ENCODE measurements at places on chromosomes 1 and 21. TPM values are rescaled to one million over a fixed set of nuclear protein-coding genes. Genes with fewer than 3 reads are reported as not detected.

TNFAIP8L2 gene
- 16.8 TPM for total RNA-seq

LCK gene
- total RNA-seq = 140 TPM

MFSD2A gene
- 41.4 TPM for total RNA-seq

FCRL2 gene
- not detected for total RNA-seq

FCRL1 gene
- not detected for total RNA-seq

RGS1 gene
- total RNA-seq = 143 TPM

TINAGL1 gene
- not detected for total RNA-seq

AMY1C gene
- not detected for total RNA-seq

ARHGAP30 gene
- 250 TPM for total RNA-seq

ICOSLG gene
- total RNA-seq = 0.56 TPM

RAB7B gene
- total RNA-seq = not detected

DIO1 gene
- total RNA-seq = not detected

DNA sequence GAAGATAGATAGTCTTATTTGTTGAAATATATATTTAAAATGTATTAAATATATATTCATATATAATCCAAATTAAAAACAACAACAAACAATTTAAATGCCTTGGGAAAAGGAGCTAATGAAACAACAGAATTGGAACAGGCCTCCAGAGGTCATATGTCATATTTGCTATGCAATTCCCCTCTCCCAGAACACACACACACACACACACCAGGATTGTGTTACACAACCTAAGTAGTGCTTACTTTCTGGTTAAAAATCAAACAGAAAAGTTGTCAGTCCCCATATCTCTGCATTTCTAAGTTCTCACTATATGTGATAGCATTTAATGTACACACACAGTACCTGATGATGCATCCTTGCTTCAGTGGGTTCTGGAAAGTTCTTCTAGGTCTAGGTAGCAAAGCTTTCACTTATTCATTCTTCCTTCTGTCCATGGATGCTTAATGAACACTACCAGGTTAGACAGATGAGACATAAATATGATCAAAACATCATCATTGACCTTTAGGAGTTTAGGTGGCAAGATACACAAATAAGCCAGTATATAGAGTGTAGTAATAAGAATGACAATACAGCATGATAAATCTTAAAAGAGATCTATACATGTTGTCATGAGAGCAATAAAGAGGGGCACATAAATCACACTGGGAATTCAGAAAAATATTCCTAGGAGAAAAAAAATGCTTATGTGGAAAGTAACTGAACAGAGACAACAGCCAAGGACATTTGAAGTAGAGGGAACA, 662.8 kb downstream of the PTPRC start:
- no peak for DNase-seq
- H3K4me3 ChIP-seq = no peak overlapping the region
- H3K4me1 ChIP-seq = no peaks in the 10 kb centered on the region
- no peak overlapping the region for H3K27ac ChIP-seq
- H3K27me3 ChIP-seq = peaks cover 20% of the 10 kb centered on the region

GRCh38 chr1:24636661-24637357, 6.3 kb upstream of the SRRM1 start:
- no peak for DNase-seq
- no peak overlapping the region for H3K27ac ChIP-seq
- H3K36me3 ChIP-seq = no peaks in the 10 kb centered on the region
- H3K27me3 ChIP-seq = peaks cover 15% of the 10 kb centered on the region

- H3K27ac ChIP-seq = no peak overlapping the region
- no peak for DNase-seq
- no peaks in the 10 kb centered on the region for H3K27me3 ChIP-seq
Measured at GRCh38 chr1:55234016-55234415, 18.9 kb upstream of the USP24 start.

DNA sequence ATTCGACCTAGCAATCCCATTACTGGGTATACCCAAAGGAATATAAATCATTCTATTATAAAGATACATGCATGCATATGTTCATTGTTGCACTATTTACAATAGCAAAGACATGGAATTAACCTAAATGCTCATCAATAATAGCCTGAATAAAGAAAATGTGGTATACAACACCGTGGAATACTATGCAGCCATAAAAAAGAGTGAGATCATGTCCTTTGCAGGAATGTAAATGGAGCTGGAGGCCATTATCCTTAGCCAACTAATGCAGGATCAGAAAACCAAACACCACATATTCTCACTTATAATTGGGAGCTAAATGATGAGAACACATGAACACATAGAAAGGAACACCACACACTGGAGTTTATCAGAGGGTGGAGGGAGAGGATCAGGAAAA, 69.5 kb upstream of the TNR start:
- no peak overlapping the region for H3K4me3 ChIP-seq
- peaks cover 8% of the 10 kb centered on the region for H3K27me3 ChIP-seq
- H3K36me3 ChIP-seq = no peaks in the 10 kb centered on the region
- DNase-seq = no peak
- no peaks in the 10 kb centered on the region for H3K4me1 ChIP-seq

DNA sequence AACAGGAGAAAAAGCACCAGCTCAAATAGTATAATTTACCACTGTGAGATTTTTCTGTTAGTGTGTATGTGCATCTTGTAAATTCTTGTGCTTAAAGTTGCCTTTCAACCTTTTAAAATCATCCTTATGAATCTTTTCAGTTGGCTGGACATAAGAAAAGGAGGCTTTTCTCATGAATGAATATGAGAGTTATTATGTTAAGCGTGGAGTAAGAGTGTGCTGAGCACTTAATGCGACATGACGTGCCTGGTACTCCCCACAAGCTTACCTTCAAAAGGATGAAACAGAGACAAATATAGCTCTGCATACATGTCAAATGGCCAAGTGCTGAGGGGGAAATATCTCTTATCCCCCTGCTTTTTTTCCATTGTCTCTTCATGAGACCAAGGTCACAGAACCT, 85.3 kb upstream of the ADGRL2 start:
- no peak for DNase-seq
- H3K27ac ChIP-seq = no peak overlapping the region
- no peaks in the 10 kb centered on the region for H3K4me1 ChIP-seq
- no peak overlapping the region for H3K4me3 ChIP-seq

- peaks cover 59% of the 10 kb centered on the region for H3K4me1 ChIP-seq
- peak overlapping the region; percentile 88 for H3K4me3 ChIP-seq
- DNase-seq = no peak
- no peaks in the 10 kb centered on the region for H3K27me3 ChIP-seq
Measured at GRCh38 chr1:23745515-23745914, 2.2 kb downstream of the ELOA start.

DNA sequence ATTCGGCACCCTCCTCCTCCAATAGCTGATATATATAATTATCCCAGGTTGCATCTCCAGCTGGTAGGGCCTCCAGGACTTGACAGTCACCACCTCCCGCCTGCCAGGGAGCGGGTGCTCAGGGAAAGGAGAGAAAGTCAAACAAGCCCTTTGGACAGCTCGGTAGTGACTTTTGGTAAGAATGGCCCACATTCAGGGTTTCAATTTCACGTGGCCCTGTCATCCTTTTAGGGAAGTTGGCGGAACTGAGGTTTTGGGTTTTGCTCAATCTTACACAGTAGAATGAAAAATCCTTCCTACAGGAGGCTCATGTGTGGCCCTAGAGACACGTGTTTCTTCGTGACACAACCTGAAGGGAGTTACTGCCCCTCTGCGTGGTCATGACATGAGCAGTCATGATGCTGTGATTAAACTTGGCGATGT, 44.2 kb downstream of the CAPN8 start:
- no peak overlapping the region for H3K4me3 ChIP-seq
- H3K27ac ChIP-seq = no peak overlapping the region
- H3K4me1 ChIP-seq = no peaks in the 10 kb centered on the region
- no peak for DNase-seq

- H3K4me3 ChIP-seq = no peak overlapping the region
- H3K36me3 ChIP-seq = no peaks in the 10 kb centered on the region
- H3K27me3 ChIP-seq = no peaks in the 10 kb centered on the region
- no peak overlapping the region for H3K27ac ChIP-seq
Measured at GRCh38 chr1:3477241-3477995, 23.0 kb downstream of the ARHGEF16 start.

- H3K4me1 ChIP-seq = no peaks in the 10 kb centered on the region
- H3K27ac ChIP-seq = no peak overlapping the region
- H3K36me3 ChIP-seq = no peaks in the 10 kb centered on the region
- H3K27me3 ChIP-seq = peaks cover 12% of the 10 kb centered on the region
- no peak for DNase-seq
Measured at GRCh38 chr1:44464361-44464760, 59.3 kb downstream of the RNF220 start.

- H3K27me3 ChIP-seq = no peaks in the 10 kb centered on the region
- no peaks in the 10 kb centered on the region for H3K4me1 ChIP-seq
- no peak overlapping the region for H3K4me3 ChIP-seq
- peak overlapping the region; percentile 50 for H3K27ac ChIP-seq
Measured at GRCh38 chr1:10387677-10388386, 11.0 kb upstream of the PGD start.

DNA sequence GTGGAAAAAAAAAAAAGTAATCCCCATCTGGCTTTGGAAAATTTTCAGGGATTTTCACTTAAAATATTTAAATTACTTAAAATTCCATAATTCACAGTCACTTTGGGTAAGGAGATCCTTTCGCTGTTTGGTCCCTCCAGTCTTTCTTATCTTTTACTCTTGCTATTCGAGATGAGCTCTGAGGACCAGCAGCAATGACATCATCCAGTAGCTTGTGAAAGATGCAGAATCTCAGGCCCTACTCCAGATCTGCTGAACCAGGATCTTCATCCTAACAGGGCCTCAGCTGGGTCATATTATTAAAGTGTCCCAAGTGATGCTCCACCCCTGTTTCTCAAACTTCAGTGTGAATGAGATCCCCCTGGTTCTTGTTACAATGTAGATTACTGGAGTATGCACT, 46.9 kb upstream of the PLXNA2 start:
- peaks cover 14% of the 10 kb centered on the region for H3K4me1 ChIP-seq
- DNase-seq = no peak
- H3K4me3 ChIP-seq = no peak overlapping the region
- no peaks in the 10 kb centered on the region for H3K36me3 ChIP-seq

- H3K36me3 ChIP-seq = no peaks in the 10 kb centered on the region
- no peaks in the 10 kb centered on the region for H3K4me1 ChIP-seq
- H3K4me3 ChIP-seq = no peak overlapping the region
- H3K27me3 ChIP-seq = no peaks in the 10 kb centered on the region
- DNase-seq = no peak
Measured at GRCh38 chr1:10663678-10664035, 132.8 kb downstream of the CASZ1 start.

- no peaks in the 10 kb centered on the region for H3K27me3 ChIP-seq
- no peak overlapping the region for H3K27ac ChIP-seq
- no peaks in the 10 kb centered on the region for H3K36me3 ChIP-seq
- DNase-seq = no peak
Measured at GRCh38 chr21:20882462-20883407, 115.5 kb upstream of the NCAM2 start.

GRCh38 chr1:169550294-169550693, 36.0 kb downstream of the F5 start:
- H3K36me3 ChIP-seq = no peaks in the 10 kb centered on the region
- H3K27ac ChIP-seq = no peak overlapping the region
- H3K27me3 ChIP-seq = peaks cover 2% of the 10 kb centered on the region
- H3K4me1 ChIP-seq = no peaks in the 10 kb centered on the region

DNA sequence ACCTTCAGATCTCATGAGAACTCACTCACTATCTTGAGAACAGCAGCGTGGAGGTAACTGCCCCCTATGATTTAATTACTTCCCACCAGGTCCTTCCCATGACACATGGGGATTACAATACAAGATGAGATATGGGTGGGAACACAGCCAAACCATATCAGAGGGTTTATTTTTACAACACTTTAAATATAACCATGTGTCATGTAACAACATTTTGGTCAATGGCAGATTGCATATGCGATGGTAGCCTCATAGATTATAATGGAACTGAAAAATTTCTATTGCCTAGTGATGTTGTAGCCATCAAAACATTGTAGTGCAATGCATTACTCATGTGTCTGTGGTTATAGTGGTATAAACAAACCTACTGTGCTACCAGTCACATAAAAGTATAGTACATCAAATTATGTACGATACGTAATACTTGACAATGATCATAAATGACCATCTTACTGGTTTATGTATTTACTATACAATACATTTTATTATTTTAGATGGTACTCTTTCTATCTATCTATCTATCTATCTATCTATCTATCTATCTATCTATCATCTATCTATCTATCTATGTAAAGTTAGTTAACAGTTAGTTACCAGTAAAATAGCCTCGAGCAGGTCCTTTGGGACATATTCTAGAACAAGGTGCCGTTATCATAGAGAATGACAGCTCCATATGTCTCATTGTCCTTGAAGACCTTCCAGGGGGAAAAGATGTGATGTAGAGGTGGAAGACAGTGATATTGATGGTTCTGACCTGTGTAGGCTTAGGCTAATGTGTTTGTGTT, 12.6 kb upstream of the S100B start:
- no peaks in the 10 kb centered on the region for H3K27me3 ChIP-seq
- H3K4me1 ChIP-seq = peaks cover 41% of the 10 kb centered on the region
- no peaks in the 10 kb centered on the region for H3K36me3 ChIP-seq
- H3K4me3 ChIP-seq = no peak overlapping the region
- no peak overlapping the region for H3K27ac ChIP-seq

DNA sequence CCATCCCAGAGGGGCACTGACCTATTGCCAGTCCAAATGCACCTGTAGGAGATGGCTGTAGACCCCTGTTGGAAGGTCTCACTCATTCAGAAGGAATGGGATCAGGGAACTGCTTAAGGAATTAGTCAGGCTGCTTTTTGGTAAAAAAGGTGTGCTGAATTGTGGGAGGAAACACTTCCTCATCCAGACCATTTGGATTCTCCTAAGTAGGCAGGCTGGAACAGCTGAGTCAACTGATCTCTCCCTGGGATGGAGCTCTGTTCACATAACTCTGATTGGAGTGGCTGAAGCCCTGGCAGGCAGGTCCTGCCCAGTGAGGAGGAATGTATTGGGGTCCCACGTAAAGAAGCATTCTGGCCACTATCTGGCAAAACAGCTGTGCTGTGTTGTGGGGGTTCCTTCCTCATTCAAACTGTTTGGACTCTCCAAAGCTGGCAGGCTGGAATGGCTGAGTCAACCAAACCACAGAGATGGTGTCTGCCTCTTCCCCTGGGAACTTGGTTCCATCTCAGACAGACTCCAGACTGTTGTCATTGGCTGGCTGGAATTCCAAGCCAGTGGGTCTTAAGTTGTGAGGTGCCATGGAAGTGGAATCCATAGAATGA, 70.7 kb upstream of the PDC start:
- no peak overlapping the region for H3K27ac ChIP-seq
- no peaks in the 10 kb centered on the region for H3K27me3 ChIP-seq
- no peak for DNase-seq

DNA sequence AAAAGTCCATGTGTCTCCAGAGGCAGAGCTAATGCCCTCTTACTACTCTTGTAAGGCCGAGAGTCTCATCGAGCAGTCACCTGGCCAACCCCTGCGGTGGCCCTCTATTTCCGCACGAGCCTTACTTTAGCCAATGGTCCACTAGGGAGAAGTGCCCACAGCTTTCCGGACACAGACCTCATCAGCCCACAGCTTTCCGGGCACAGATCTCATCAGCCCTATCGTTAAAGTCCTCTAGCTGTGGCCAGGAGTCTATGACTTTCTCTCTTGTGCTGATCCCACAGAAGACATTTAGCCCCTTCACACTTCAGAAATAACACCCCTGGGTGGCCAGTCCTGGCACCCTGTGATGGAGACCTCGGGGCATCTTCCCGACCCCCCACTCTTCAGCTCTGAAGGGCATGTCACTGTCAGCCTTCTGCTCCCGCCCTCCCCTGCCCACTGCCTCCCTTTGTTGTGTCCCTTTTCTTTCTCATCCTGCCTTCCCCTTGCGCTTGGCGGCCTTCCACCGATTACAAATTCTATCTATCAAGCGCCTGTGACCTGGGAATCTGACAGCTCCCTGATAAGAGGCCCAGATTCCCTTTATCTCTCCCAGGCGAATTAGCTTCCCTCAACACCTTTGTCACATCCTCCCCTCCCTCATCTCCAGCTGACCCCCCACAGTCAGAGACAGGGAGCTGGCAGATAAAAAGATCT, 161.0 kb downstream of the PLXNA2 start:
- no peaks in the 10 kb centered on the region for H3K36me3 ChIP-seq
- peaks cover 6% of the 10 kb centered on the region for H3K27me3 ChIP-seq
- H3K27ac ChIP-seq = no peak overlapping the region
- no peak overlapping the region for H3K4me3 ChIP-seq
- peaks cover 12% of the 10 kb centered on the region for H3K4me1 ChIP-seq
